ENCODE measurements at places on chromosomes 11 and 22.

DNA sequence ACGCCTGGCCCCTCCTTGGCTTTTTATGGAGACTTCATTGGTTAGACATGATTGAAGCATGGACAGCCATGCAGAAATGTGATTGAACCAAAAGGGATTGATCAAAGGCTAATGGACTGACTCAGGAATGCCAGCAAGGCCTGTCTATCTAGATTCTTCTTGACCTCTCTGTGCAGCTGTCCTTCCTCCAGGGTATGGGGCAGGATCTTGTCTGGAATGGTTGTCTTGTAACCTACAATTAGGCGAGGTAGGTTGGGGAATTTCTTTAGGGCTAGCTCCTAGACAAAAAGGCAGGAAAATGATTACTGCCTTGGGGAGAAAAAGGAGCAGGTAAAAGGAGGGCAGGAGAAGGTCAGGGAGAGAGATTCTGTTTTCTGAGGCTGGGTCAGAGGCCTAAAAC, 59.6 kb upstream of the INCENP start:
- no peak for DNase-seq

- peak; percentile 89 for DNase-seq
Measured at GRCh38 chr22:45680932-45681700, 9.5 kb downstream of the ATXN10 start.

DNA sequence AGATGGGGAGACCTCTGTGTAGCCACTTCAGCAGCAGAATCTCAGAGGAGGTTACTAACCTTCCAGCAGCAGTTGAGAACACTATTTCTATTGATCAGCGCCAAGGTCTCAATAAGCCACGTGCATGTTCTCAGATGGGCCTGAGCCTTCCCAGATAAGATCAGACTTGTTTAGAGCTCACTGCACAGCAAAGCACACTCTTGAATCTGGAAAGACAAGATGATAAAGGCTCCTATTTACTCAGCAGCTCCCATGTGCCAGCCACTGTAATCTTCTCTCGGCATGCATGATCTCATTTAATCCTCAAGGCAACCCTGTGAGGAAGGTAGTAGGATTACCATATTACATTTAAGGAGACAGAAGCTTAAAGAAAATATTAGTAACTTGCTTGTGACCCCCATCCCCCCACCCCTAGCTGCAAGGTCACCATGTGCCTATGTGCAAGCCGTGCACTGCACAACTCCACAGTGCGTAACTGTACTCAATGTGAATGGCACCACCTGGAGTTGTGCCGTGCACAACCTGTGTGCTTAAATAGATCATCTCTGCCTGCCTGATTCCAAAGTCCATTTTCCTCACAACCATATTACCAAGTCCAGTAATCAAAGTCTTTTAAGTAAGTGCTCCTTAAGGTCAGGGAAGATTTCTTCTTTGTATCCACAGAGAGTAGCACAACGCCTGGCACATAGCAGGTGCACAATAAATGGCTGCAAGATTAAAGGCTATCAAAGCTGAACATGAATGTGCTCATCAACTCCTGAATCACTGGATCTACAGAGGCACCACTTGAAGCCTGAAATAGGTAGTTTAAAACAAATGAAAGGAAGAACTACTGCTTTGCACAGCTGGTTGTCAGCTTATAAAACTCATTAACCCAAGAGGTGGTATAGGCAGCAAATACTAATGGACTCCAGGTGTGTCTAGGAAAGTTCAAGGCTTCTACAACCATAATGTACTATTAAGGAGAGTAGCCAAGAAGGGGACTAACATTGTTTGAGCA, 293.8 kb downstream of the BUD13 start:
- DNase-seq, result no peak

GRCh38 chr22:45358127-45358526, 48.4 kb downstream of the FAM118A start:
- DNase-seq, result no peak

DNA sequence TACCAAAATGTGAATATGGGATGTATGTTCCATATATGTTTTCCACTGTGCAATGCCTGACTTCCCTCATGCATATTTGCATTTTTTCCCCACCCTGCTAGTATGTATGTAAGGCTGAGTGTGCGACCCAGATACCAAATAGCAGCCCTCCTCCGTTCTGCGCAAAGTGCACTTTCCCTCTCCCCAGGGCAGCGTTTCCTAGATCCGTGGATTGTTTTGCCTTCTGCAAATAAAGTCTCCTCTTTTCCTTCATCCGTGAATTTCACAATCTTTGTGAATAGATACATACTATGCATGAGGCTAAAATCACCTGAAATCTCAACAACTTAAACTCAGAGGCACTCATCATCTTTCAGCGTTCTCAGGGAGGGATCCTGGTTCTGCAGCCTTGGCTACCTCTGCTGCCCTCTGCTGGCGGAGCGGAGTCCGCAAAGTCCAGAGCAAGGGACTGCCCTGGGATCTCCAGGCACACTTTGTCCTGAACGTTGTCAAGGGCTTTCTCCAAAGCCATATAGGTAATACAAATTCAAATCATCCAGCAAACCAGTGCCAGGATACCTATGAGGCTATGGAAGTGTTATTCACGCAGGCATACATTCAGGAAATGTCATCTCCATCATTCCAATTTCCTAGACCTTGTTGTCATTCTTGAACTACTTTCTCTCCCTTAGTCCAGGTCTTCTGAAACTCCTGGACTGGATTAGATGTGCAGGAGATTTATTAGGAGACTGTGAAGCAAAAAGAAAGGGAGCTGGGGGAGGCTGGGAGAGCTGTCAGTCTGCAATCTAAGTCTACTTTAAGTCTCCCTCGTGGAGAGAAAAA, 53.1 kb downstream of the CNTF start:
- DNase-seq, result peak; percentile 59

- no peak for DNase-seq
Measured at GRCh38 chr11:68778205-68778604, 26.9 kb upstream of the TESMIN start.
